ENCODE measurements at places on chromosomes 7 and 10. TPM values are rescaled to one million over a fixed set of nuclear protein-coding genes. Genes with fewer than 3 reads are reported as not detected.

The ANKRD30A gene
- not detected for total RNA-seq

The PLCE1 gene
- not detected for total RNA-seq

The AOC1 gene
- total RNA-seq: not detected

The HOXA1 gene
- 1.0 TPM for total RNA-seq

The TRIM50 gene
- total RNA-seq: not detected

The EPO gene
- total RNA-seq: not detected

The VPS26A gene
- 46.7 TPM for total RNA-seq

The PON1 gene
- not detected for total RNA-seq

GRCh38 chr10:92757066-92757710 lies 67.4 kb downstream of the HHEX start:
- no peak for DNase-seq

DNA sequence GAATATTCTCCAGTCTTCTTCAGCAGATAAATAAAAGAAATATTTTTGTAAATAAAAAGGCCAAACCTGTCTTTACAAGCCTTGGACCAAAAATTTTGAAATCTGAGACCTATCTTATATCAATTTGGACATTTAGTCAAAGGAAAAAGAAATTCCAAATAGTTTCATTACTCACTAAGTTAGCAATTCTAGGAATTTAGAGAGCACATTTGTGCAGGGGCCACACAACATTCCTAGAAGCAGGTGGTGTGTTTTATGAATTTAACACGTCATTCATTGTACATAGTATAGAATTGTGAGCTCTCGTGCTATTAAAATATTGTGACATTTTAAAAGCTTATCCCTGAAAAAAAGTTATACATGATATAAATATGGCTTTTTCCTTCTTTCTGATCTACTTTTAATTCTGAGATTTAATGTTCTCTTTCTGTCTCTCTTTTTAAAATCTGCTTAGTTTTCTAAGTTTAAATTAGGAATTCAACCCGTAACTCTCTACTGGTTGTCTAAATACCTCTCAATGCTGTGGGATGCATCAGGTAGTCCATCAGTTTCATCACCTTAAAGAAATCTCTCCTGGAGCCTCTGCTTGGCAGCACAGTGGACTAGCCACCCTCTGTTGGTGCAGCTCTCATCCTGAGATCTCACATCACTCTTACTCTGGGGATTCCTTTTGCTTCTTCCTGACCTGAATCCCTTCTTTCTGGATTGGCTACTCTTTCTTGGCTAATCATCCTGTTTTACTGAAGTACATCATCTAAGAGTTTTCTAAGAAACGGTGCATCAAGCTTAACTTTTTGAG lies 124.5 kb downstream of the SEMA3E start:
- DNase-seq: no peak

DNA sequence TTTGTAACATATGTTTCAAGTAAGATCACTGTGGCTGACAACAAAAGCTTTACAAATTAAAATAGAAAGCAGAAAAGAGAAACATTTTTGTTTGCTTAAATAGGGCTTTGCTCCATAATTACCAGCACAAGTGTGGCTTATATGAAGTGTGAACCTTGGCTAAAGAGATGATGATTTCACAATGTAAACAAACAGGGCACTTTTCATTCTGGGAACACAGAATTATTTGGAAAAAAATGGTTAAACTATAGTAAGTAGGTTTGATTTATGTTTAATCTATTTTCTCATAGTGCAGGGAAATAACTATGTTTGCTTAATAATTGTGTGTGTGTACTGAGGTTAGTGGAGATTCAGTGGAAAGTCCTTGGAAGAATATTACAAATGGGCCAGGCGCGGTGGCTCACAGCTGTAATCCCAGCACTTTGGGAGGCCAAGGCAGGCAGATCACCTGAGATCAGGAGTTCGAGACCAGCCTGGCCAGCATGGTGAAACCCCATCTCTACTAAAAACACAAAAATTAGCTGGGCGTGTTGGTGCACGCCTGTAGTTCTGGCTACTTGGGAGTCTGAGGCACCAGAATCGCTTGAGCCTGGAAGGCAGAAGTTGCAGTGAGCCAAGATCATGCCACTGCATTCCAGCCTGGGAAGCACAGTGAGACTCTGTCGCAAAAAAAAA lies 19.1 kb upstream of the OTUD1 start:
- no peak for DNase-seq

DNA sequence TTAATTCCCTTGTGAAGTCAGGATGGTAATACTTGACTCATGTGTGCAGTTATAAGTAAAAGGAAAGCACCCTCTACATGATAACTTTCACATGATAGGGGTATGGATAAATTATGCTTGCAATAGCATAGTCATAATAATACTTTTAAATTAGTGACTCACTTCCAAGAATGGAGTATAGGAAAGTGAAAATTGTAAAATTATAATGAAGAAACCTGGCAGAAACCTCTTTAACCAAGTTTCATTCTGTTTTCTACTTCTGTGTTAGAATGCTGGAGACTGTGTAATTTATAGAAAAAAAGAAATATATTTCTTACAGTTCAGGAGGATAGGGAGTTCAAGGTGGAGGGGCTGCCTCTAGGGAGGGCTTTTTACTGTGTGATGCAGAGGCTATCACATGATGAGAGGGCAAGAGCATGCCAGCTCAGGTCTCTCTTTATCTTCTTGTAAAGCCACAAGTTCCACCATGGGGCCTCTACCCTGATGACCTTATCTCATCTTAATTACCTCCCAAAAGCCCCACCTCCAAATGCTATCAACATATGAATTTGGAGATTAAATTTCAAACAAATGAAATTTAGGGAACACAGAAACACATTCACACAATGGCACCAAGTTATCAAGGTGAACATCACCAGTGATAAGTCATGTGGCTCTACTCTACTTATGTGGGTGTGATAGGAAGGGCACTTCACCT lies 43.2 kb downstream of the HDAC9 start:
- DNase-seq: no peak

DNA sequence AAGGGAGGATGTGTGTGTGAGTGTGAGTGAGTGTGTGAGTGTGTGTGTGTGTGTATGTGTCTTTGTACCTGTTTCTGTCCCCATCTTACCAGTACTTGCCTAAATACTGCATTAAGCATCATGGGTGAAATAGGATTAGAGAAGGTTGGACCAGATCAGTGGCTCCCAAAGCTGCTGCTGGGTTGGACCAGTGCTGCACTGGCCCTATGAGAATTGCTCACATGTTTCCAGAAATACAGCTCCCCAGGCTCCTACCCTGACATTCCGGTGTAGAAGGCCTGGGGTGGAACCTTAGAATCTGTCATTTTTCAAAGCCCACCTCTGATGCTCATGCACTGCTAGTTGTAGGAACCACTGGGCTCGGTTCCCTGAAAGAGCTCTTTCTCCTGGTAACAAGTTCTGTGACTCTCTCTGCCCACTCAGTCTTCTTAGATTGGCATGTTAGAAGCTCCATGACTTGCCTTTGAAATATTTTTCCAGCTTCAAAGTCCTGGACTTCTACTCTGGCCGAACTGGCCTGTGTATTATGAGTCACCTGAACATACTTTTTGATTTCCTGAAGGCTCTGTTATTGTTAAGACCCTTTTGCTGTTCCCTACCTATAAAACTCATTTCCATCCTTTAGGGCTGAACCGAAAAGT lies 224.7 kb downstream of the CUX1 start:
- DNase-seq: no peak

DNA sequence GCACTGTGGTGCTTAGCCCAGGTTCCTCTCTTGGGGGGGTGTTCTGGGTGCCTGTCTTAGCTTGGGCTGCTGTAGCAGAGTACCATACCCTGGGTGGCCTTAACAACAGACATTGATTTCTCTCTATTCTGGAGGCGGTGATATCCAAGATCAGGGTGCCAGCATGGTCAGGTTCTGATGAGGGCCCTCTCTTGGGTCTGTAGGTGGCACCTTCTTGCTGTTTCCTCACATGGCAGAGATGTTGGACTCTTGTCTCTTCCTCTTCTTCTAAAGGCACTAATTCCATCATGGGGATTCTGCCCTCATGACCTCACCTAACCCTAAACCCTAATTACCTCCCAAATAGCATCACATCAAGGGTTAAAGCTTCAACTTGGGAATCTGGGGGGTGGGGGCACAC lies 19.9 kb upstream of the CRHR2 start:
- DNase-seq: no peak

DNA sequence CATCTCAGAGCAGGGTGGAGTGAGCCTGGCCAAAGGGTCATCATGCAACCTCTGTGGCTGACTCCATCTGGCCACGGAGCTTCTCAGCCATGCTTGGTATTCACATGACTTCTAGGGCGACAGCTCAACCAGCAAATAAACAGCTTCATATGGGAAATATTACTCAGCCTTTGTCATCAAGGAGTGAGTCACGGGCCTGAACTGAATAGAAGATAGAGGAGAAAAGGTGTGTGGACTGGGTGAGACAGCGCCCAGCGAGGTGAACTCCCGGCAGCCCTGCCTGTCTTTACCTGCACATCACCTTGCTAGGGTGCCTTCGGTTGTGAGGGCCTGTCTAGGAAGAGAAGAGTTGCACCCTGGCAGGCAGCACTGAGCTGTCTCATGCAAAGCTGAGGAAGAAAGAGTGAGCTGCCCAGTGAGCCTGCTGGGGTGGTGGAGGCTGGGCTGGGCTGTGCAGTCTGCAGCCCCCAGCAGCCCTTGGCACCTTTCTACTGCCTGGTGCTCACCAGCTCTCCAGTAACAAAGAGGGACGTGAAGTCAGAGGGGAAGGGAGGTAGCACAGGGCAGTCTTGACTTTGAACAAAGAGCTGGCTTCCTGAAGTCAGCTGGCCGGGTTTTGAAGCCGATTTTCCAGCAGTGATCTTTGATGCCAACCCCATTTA lies 114.2 kb downstream of the EGFR start:
- DNase-seq: no peak

DNA sequence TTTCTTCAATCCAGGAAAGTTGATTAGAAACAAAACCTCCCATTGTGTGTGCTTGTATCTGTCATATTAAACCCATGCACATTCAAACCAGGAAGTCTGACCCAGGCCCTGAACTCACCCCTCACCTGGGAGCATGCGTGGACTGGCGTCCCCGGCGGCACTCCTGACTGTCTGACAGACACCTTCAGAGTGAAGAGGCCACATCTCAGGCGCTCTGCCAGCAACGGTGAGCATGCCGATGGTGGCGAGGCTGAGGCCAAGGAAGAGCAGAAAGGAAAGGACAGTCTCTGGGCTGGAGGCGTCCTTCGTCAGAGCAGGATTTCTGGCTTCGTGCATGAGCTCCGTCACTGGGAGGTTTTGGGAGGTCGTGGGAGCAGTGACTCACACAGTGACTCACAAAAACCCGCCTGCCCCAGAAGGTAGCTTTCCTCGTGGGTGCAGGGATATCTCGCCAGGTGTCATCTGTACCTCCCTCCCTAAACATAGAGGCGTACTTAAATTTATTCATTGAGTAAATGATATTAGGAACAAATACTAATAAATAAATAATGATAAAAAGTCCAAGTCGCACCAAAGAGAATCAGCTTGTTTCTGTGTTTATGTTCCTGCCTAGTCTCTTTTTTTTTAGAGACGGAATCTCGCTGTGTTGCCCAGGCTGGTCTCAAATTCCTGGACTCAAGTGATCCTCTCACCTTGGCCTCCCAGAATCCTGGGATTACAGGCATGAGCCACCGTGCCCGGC lies 13.5 kb downstream of the IQCE start:
- DNase-seq: no peak

- DNase-seq: no peak
Observed at GRCh38 chr10:117175215-117175900, 21.9 kb upstream of the KCNK18 start.

- no peak for DNase-seq
Observed at GRCh38 chr10:68315582-68315981, 16.3 kb upstream of the HNRNPH3 start.

GRCh38 chr10:88781206-88781605 lies 21.3 kb upstream of the LIPM start:
- no peak for DNase-seq

GRCh38 chr7:1533547-1534329 lies 3.2 kb downstream of the MAFK start:
- no peak for DNase-seq

DNA sequence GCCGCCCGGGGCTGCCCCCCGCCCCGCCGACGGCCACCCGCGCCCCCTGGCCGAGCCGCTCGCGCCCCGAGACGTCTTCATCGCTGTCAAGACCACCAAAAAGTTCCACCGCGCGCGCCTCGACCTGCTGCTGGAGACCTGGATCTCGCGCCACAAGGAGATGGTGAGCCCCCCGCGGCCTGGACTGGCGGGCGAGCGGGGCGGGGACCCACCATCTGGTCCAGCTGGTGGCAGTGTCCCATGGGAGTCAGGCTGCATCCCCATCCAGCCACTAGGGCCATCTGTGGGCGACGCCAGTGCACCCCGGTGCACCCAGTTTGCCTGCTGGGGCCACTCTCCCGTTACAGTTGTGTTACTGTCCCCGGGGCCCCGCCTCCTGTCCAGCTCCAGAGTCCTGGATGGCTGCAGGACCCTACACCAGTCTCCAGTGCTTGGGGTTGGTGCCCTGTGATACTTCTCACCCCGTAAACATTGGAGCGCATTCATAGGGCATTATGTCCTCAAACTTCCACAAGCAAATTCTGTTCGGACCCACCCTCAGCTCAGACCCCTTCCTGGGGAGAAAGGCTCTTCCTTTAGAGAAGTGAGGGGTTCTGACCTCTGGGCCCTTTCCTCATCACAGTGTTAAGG lies 672 bp downstream of the LFNG start:
- DNase-seq: peak; percentile 62

GRCh38 chr10:121426307-121426706 lies 171.9 kb downstream of the FGFR2 start:
- no peak for DNase-seq

DNA sequence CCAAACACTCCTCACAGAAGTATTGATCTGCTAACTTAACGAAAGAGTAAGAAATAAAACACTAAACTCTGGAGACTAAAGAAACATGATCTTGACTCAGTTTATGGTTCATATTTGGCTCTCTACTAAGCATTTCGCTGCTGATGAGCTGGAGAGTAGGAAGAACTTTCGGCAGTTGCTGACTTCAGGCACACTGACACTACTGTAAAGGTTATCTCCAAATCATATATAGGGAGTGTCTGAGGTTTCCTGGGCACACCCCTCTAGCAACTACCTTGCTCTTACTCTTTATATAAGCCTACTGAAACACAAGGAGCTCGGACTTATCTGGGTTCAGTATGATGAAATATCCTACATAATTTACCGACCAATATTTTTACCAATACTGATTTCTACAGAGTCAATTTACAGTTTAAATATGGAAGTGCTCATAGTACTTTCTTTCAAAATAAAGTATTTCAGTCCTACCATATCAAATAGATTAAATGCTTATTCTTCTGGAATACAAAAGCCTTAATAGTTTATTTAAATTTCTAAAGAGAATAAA lies 39.5 kb downstream of the ERCC6 start:
- DNase-seq: no peak

DNA sequence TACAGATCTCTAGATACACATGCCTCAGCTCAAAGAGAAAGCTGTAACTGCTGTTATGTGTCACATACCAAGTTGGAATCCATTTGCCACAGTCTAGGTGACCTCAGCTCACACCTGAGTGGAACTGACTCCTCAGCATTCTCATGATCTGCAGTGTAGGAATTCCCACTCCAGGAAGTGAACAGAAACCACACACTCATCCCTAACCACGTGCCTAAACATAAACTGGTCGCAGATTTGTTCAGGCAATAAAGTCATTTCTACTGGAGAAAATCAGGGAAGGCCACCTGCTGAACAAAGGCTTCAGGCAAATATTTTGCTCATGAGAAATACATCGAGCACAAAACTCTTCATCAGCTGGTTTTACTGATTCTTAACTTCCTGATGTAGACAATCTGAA lies 23.0 kb upstream of the ZMYND11 start:
- DNase-seq: no peak

GRCh38 chr10:16592378-16592777 lies 70.7 kb upstream of the C1QL3 start:
- no peak for DNase-seq
